ENCODE measurements at places on chromosomes 12 and 14.

- no peak for DNase-seq
Observed at GRCh38 chr12:3049611-3050249, 27.4 kb upstream of the TSPAN9 start.

GRCh38 chr12:81070846-81071245 is 7.0 kb upstream of the ACSS3 start:
- no peak for DNase-seq

DNA sequence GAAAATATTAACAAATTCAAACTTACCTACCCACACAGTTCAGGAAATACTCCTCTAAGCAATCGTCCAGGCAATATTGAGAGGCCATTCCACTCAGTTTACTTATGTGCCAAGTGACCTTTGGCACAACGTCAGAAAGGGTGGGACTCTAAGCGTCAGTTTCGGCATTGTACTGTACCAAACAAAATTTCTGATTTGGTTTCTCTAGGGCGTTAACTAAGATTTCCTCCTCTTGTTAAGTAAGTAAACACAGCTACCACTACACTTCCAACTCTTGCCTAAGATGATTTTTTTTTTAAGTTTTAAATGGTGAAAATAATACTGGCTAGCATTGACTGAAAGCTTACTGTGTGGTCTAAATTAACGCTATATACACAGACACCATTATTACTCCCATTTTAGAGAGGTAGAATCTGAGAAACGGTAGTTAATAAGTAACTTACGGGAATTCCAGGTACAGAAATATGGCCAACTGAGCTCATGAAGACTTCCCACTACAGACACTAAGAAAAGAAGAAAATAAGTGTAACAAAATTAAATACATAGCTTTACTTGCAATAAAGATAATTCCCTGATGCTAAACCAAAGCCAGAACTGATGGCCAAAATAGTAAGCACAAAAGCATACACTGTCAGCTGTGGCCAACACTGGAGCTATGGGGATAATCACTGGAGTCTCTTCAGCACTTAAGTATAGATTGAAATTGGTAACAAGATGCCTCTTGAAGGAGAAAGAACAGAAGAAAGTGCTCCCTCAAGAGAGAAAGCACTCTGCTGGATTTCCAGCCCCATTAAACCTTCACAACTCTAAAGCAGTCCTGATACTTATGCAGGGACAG is 76.1 kb downstream of the EPS8 start:
- no peak for DNase-seq

DNA sequence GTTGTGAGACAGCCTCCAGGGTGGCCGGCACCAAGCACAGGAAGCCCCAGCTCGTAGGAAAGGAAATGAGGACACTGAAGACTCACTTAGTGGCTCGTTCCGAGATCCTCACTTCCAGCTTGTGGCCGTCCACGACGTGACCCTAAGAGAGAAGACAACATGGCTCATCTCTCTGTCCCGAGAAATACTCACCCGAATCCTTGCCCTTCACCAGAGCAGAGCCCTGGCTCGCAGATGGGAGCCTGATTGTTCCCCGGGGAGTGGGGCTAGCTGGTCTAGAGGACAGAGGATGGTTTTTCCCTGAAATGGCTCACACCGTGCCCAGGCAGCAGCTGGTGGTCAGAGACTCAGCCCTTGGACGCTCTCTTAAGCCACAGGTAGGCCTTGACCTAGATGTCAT is 47.8 kb downstream of the RBM19 start:
- no peak for DNase-seq

DNA sequence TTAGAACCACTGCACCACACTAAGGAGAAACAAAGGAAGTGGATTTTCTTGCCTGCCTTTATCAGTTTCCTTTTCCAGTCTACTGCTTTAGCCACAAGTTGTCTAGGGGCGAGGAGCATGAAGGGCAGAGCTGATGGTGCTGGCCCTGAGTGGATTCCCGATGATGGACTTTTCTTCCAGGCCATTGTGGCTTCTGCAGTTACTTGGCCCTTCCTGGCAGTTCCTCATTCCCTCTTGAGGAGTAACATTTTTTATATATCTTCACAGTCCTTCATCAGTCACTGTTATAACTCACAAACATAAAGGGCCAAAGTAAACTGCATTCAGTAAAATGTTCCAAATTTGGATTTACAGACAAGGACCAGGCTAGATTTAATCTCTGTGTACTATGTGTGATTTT is 61.2 kb upstream of the SRSF5 start:
- DNase-seq = no peak

GRCh38 chr14:94346841-94347240 is 23.7 kb upstream of the SERPINA6 start:
- DNase-seq = no peak

DNA sequence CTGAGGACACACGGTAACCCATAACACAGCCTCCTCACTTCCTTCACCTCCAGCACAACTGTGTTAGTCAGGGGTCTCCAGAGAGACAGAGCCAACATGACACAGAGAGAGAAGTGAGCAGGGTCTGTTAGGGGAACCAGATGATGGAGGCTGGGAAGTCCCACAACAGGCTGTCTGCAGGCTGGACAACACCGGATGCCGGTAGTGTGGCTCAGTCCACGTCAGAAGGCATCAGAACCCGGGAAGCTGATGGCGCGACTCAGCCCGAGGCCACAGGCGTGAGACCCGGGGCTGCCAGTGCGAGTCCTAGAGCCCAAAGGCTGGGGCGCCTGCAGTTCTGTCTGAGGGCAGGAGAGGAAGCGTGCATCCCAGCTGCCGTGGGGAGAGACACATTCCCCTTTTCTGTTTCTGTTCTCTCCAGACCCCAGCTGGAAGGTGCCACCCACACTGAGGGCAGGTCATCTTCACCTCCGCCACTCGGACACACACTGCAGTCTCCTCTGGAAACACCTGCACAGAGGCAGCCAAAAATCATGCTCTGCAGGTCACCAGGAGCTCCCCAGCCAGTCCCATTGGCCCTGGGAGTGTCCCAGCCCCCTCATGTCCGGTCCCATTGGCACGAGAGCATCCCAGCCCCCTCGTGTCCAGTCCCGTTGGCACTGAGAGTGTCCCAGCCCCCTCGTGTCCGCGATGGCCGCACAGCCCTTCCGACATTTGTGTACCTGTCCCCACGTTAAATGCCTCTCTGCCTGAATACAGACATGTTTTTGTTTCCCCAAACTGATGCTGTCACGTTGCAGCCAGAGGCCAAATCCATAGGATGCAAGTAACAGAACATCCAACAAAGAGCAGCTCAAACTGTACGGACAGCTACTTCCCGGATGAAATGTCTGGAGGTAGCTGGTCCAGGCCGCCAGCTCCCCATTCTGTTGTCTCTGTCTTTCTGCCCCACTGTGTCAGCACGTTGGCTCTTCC is 7.9 kb upstream of the FBRSL1 start:
- DNase-seq = no peak

DNA sequence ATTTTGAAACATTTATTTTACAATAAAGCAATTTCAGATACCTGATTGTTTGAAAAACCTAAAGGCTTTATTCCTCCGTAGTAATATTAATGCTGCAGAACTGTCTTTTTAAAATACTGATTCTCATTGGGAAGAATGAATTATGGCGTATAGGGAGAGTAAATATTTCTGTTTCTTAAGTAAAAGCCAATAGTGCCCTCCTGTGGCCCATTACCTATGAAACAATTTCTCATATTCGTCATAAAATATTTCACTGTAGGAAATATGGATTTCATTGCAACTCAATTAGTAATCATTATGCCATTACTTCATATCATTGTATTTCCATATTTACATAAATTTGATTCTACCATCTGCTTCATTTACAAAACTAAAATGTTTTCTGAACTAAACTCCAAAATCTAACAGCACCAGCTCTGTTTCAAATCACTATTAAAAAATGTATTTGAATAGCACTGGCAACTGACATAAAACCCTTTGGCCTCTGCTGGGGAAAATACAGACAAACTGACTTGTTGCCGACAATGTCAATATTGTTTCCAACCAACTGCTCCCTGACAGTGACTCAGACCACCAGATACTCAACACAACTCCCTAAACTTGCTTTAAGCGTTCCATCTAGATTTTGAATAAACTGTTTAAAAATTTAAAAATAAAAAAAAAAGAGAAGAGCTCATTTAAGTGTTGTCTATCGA is 290.3 kb downstream of the NAV3 start:
- DNase-seq = no peak

DNA sequence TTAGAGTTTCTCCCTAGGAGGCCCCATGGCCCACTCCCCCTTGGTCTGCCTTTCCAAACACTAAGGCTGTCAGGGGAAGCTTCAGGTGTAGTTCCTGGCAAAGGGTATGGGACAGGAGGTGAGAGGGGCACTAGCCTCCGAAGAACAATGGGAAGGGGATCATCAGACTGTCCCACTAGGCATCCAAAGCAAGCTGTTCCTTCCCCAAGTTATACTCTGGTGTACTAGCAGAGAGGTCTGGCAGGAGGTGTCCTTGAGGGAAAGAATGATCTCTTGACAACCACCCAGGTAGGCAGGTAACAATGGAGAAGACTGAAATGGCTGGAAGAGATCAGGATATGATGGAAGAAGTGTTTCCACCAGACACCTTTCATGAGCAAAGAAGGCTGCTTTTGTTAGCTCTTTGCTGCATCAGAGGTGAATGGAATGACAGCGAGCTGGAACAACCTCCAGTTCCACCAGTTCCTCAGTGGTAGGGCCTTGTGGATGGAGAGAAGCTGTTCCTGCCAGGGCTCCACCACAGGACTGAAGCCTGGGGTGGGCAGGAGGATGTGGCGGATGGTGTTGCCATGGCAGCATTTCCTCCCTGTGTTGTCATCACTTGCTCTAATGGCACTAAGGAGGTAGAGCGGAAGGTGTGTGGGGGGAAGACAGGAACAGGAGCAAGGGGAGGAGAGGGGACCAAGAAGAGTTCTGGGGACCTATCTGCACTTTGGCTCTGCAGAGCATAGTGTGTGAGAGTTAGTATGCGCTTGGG is 2.3 kb upstream of the AGAP2 start:
- DNase-seq = no peak

DNA sequence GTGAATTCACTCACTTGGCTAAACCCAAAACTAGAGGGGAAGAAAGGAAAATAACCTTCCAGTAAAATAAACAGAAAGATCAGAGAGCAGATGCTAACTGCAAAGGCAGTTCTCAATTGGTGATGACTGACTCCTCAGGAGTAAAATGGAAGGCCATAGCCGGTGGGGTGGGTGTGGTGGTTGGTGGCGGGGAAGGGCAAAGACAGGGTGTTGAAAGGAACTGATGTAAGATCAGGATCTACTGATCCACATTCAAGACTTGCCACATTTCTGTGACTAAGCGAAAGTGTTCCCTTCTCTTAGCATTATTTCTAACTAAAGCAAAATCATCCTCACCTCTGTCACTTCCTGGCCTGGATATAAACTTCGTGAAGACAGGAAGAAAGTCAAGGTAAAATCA is 26.3 kb upstream of the TC2N start:
- DNase-seq = no peak

DNA sequence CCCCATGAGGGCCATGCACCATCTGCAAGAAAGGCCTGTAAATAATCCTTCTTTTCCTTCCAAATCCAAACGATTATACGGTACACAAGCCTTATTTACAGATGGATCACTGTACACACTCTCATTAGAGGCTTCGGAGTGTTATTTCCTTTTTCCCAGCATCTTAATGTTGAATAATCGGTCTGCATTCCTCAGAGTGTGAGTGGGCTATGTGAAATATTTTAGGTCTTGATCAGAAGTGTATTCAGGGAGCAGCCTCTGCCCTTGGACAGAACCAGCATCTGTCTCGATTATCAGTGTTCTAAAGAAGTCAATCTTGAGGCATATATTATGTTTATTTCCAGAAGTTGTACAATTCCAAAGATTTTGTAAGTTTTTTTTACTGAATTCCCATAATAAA is 340.6 kb downstream of the SEC23A start:
- no peak for DNase-seq

DNA sequence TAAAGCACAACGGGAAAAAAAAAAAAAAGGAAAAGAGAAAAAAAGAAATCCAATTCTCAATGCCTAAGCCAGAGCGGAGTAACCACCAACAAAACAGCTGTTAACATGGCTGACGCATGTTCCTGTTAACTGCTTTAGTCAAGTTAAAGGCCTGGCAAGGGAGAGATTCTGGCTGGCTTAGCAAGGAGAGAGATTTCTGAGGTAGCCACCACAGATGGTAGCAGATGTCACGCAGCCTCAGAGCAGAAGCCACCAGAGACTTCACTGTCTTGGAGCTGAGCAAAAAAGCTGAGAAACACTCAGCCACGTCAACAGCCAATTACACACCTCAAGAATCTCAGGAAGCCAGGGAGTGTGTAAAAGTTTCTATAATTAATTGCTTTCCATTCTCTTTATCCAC is 87.1 kb downstream of the TMCC3 start:
- DNase-seq = no peak

DNA sequence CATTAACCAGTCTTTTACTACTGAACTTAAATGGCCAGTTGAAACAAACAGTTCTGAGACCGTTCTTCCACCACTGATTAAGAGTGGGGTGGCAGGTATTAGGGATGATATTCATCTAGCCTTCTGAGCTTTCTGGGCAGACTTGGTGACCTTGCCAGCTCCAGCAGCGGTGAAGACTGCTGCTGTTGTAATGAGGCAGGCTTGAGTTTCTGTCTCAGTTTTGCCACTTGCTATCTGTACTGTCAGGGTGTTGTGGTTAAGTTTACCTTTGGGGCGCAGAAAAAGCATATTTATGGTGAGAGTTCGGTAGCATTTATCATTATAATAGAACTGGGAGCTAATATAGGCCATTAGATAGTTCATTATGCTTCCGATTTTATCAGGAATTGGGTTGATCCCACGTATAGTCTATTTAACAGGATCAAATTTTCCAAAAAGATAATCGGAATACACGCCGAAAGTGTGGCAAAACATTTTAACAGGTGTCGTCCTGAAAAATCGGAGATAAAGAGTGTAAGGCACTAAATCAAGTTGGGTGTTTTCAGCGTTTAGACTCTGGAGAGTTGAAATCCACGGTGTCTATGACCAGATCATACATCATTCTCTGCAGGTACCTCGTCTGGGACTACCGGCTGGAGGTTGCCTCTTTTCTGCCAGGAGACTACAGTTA is 688 bp upstream of the NECAP1 start:
- DNase-seq = no peak

GRCh38 chr12:64240781-64241180 is 18.7 kb upstream of the KICS2 start:
- no peak for DNase-seq

GRCh38 chr14:51202914-51203665 is 37.0 kb upstream of the TMX1 start:
- no peak for DNase-seq

DNA sequence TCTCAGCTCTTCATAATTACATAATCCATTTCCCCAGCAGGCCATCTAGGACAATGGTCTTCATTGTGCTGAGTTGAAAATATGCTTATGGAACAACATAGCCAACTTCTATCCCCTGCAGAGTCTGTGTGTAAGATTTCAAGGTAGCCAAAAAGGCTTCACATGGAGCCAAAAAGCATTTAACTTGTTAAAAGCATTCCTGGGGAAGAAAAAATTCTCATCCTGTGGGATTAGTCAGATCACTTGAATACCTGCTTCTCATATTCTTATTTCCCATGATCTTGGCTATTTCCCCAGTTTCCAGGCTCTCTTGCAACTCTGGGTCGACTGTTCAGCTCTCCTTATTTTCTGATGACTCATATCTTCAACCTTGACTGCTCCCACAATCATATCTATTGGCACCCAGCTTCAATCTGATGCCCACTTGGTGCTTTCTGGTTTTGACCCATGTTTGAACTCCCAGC is 178.9 kb downstream of the KLHL28 start:
- no peak for DNase-seq

- DNase-seq = no peak
Observed at GRCh38 chr12:117408161-117408791, 46.9 kb upstream of the NOS1 start.

GRCh38 chr14:55949708-55950107 is 168.5 kb upstream of the PELI2 start:
- DNase-seq = no peak

GRCh38 chr12:24617471-24617870 is 331.4 kb downstream of the BCAT1 start:
- DNase-seq = no peak

All from NCI-H774 (cell line).